Forelimb muscle (tissue), 1 donor: ENCODE measurements at places on chromosomes 2 and 18. TPM values are rescaled to one million over a fixed set of nuclear protein-coding genes. Genes with fewer than 3 reads are reported as not detected.

- no peak for DNase-seq
These were observed 320.4 kb upstream of the HS6ST1 start for GRCh38 chr2:128639120-128639477.

DNA sequence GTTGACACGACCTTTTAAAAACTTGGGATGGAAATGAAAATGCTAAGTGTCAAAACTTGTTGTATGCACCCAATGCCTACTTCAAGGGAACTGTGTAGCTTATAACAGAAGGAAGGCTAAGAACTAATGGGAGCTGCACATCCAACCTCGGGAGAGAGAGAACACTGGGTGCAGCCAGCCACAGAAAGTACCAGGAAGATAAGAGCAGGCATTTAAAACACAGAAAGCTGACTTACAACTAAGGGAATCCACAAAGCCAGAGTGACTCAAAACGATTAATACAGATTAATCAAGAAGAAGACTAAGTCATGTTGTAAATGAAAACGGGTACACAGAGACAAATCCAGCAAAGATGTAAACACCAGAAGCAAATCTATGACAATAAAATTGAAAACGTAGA is 113.4 kb downstream of the HDAC4 start:
- DNase-seq, result no peak

DNA sequence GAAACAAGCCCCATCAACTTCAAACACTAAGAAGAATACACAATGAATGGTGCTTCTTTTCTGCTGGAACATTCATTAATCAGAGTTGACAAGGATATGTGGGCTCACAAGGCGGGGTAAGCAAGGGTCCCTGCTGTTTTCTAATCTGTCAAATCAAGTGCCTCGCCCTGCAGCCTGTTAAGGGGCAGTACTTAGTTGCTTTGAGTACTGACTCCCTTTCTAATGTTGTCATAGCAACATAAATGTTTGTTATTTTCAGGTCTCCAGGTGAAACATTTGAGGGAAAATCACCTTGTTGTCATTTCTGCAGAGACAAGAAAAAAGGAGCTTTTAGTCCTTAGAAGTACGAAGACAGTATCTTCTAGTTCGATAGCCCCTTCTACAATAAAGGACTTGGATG is 284.7 kb upstream of the PKDCC start:
- DNase-seq, result no peak

- DNase-seq, result no peak
These were observed 585.0 kb upstream of the GCFC2 start for GRCh38 chr2:76295762-76296161.

The DSG4 gene
- not detected for polyA plus RNA-seq

The OSBPL6 gene
- 6.2 TPM for polyA plus RNA-seq

The CFAP221 gene
- polyA plus RNA-seq, result 0.53 TPM
